Activated gamma-delta T cell treated with anti-CD3 and anti-CD28 coated beads, Interleukin-2, amount 50 U/mL, for 16 hours (primary cell): ENCODE measurements at places on chromosomes 12 and 14.

DNA sequence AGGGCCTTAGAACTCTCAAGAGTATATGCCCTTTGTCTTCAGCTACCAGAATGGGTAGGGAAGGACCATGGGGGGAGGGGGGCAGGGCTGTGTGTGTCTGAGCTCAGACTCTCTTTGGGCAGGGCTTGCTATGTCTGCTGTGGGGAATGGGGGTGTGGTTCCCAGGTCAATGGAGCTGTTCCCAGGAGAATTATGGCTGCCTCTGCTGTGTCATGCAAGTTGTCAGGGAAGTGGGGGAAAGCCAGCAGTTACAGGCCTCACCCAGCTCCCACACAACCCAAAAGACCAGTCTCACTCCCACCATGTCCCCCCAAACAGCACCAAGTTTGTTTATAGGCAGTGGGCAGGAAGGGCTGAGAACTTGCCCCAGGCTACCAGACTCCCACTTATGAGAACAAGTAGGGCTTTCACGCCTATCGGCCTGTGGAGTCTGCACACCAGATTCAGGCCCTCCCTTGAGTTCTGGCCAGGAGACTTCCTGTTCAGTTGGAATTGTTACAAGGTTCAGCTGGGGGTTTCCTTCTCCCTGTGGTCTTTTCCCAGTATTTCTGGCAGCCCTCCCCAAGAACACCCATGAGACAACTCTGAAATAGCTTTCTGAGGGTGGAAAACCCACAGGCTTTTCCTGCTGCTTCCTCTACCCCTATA is 6.1 kb upstream of the SERPINA11 start:
- DNase-seq = no peak

GRCh38 chr14:50501642-50502041 is 30.7 kb downstream of the MAP4K5 start:
- DNase-seq = no peak

- no peak for DNase-seq
Observed at GRCh38 chr12:78864403-78864869, at the start of gene SYT1. Gene SYT1 (plus strand): TSS chr12:78864774.

DNA sequence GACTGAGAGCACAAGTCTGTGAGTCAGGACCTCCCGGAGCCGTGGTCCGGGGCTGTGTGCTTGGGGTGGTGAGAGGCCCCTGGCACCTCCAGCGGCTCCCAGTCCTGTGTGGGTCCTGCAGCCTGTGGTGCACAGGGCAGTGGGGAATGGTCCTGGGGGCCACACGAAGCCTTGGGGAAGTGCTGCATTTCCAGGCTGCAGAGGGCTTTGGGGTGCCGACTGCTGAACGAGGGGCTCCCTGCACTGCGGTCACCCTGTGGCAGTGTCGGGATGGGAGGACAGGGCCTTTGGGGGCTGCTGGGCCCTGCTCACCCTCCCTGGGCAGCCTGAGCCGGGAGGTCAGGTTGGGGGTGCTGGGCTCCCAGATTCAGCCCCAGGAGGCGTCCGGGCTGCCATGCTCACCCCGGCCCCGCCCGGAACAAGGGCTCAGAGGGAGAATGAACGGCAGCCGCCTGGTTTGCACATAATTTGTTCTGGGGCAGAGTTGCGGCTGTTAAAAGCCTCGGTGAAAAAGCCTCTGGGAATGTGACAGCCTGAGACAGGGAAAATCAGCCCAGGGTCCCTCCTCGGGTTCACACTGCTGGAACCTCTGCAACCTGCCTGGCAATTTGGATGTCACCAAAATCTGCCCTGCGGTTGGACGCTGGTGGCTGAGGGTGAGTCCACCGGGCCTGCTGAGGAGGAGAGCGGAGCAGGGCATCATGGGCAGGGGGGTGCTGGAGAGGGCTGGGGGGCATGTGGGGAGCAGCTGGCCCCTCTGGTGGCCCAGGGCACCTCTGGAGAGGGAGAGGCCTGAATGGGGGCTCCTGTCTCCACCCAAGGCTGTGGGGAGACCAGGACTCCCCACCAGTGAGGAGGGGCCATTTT is 109.2 kb downstream of the KIF26A start:
- DNase-seq = no peak

- no peak for DNase-seq
Observed at GRCh38 chr14:81625343-81625742, 91.7 kb upstream of the SEL1L start.

- no peak for DNase-seq
Observed at GRCh38 chr12:115962216-115962615, 315.3 kb downstream of the MED13L start.

- no peak for DNase-seq
Observed at GRCh38 chr12:117210266-117210918, 20.1 kb upstream of the FBXO21 start.

DNA sequence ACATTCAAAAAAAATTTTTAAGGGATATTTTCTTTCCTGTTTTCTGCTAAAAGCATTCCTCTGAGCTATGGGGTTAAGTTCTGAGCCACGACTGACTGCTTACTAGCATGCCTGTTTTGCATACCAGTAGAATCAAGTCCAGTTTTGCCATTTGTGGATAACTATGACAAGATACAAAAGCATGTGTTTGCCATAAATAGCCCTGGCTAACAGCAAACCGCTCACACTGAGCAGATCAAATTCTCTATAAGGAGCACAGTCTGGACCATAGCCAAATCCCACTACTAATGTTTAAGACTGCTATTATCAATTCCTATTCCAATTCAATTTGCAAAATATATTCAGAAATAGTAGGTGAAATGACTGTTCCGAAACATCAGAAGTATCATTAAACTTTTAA is 3.2 kb downstream of the CFL2 start:
- DNase-seq = no peak

- no peak for DNase-seq
Observed at GRCh38 chr14:75222208-75222701, 45.8 kb upstream of the TMED10 start.

GRCh38 chr12:63843721-63844390 is 644 bp upstream of the SRGAP1 start:
- peak; percentile 67 for DNase-seq

- no peak for DNase-seq
Observed at GRCh38 chr14:99749763-99750715, 43.2 kb upstream of the EML1 start.

GRCh38 chr14:92531106-92531873 is 17.7 kb downstream of the RIN3 start:
- peak; percentile 87 for DNase-seq

- DNase-seq = no peak
Observed at GRCh38 chr14:22220427-22220826, 368.6 kb downstream of the DAD1 start.

DNA sequence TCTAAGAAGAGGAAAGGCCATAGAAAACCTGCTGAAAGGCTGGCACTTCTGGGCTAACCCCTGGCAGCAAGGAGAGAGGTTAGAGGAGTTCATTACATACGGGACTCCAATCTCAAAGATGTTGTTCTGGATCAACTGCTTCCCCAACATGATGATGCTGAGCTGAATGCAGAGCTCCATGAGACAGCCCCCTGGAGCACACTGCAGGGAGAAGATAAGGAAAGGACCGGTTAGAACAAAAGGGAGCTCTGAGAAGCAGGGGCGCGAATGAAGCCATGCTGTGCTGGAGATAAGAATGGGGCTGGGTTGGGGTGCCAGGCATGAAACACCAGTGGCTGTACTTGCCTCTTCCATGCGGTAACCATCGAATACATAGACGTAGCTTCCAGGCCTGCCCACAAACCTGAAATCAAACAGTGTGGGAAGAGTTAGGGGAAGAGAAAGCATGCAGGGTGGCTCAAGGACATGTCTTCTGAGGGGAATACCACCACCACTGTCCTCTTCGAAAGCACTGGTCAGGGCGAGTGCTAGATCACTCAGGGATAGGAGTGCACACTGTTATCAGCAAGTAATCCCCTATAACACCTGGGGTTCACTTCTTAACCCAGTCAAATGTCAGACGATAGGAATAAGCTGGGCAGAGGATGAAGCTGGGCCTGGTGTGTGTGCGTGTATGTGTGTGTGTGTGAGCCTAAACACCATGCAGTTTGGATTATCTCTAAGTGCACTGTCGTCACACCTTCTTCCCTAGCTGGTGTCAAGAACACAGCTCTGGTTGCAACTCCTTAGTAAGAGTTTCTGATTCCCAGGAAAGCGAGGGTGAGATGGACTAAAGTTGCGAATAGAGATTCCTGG is 180.9 kb downstream of the NTF3 start:
- DNase-seq = no peak

GRCh38 chr12:6369916-6370575 is 5.3 kb downstream of the SCNN1A start:
- no peak for DNase-seq

GRCh38 chr12:133106253-133106652 is 23.8 kb downstream of the ZNF891 start:
- no peak for DNase-seq

DNA sequence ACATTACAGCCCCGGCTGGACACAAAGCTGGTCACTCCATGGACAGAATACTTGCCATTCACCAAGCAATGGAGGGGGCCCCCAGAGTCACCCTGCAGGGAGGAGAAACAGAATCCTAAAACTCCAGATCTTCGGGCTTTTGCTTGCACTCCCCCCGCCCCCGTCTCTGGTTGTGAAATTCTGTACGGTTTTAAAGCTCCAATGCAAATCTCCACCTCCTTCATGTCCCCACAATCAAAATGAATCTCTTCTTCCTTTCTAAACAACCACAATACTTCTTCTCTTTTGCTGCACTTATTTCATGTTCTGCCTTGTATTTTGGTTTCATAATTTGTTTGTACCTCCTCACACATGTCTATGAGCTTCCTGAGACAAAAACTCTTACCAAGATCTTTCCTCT is 5.8 kb upstream of the BIN2 start:
- no peak for DNase-seq

DNA sequence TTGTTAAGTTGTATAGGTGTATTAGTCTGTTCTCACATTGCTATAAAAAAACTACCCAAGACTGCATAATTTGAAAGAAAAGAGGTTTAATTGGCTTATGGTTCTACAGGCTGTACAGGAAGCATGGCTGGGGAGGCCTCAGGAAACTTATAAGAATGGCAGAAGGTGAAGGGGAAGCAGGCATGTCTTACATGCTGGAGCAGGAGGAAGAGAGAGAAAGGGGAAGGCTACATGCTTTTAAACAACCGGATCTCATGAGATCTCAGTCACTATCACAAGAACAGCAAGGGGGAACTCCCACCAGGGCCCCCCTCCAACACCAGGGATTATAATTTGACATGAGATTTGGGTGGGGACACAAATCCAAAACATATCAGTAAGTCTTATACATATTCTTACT is 60.5 kb upstream of the OR10AD1 start:
- DNase-seq = no peak

DNA sequence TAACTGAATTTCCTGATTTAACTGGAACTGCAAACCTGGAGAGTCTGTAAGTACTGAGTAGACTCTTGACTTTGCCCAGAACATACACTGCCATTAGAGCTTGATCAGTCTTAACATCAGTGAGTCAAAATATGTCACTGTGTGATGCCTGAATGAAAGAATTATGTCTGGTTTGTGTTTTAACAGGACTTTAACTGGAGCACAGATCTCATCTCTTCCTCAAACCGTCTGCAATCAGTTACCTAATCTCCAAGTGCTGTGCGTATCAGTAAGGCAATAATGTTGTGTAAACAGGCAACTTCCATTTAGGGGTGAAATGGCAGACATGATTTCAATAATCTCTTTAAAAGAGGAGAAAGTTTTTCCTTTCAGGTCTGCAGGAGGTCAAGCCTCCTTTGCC is 97.0 kb downstream of the ZFC3H1 start:
- DNase-seq = no peak

DNA sequence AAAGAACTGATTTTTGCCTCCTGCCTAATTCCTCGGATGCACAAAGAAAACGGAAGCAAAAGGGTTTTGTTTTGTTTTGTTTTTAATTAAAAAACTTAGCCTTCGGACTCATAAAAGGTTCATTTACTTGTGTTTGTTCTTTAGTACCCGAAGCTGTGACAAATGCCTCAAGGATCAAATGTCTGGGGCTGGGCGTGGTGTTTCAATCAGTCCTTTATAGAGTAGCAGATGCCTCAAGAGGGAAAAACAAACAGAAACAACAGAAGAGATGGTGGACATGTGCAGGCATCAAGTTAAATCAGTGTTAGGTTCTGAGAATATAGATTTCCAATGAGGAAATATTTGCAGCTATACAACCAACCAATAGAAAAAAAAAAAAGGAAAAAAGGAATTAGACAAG is 1.6 kb upstream of the WIF1 start:
- no peak for DNase-seq
